Stimulated activated CD4-positive, alpha-beta T cell treated with anti-CD3 and anti-CD28 coated beads, Interleukin-4, amount 100 ng/mL, for 24 hours (primary cell): ENCODE measurements at places on chromosomes 12 and 14.

- DNase-seq: no peak
These were observed 5.6 kb downstream of the CNOT2 start for GRCh38 chr12:70248876-70249275.

- DNase-seq: no peak
These were observed 17.2 kb upstream of the MARK3 start for GRCh38 chr14:103367995-103368394.

GRCh38 chr12:95951515-95951914 lies 8.4 kb downstream of the AMDHD1 start:
- no peak for DNase-seq

GRCh38 chr12:51675071-51675803 lies 84.2 kb downstream of the SCN8A start:
- DNase-seq: no peak

DNA sequence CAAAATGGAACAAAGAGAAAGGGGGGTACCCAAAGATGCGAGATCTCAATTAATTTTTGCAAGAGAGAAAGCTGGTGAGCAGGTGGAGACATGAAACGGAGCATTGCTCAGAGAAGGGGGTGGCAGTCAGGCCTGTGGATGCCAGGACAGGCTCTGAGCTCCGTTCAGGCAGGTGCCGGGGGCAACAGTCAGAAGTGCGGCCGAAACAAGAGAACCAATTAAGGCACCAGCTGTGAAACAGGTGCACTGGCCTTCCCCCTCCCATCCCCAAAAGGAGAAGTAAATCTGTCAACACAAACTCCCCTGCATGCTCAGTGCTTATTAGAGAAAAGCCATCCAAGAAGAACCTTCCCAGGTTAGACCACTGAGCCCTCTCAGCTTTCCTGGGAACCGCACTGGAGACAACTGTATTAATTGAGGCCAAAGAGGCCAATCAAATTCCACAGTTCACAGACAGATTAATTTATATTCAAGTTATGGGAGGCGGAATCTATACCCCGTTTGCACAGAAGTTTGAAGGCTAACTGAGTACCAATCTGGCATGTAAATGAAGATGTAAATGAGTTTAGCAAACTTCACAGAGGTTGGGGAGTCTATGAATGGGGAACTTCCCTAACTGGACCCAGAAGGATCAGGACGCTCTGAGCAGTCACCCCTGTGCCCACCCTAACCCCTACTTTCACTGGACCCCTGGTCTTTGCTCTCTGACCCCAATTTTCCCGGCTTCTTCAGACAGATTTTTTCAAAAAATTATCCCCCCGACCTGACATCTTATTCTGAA lies 20.9 kb downstream of the OAS2 start:
- no peak for DNase-seq

- peak; percentile 9 for DNase-seq
These were observed 534 bp downstream of the PPP2R3C start for GRCh38 chr14:35121026-35121886.

DNA sequence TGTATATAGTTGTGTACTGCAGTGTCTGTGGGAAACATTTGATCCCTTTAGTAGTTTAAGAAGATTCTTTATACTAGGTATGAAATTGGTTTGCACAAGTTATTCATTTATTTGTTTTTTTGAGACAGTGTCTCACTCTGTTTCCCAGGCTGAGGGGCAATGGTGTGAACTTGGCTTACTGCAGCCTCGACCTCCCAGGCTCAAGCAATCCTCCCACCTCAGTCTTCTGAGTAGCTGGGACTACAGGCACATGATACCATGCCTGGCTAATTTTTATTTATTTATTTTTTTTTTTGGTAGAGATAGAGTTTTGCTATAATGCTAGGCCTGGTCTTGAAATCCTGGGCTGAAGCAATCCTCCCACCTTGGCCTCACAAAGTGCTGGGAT lies 209.4 kb downstream of the RASSF9 start:
- DNase-seq: no peak

DNA sequence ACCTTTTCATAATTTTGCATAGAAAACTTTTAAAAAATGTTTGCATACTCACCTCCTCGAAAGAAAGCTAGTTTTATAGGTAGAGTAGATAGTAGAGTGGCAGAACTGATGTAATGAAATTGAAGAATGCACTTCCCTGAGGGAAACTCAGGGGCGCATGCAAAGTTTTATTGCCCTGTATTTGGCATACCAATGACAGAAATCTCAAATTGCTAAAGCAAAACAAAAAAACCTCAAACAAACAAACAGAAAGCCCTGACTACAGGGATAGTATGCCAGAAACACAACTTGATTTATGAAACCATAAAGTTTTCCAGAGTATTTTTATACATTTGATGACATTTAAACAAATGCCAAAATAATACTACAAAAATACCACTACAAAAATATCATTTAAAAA lies 1.8 kb downstream of the RASSF9 start:
- DNase-seq: no peak

GRCh38 chr12:106527356-106527755 lies 55.4 kb upstream of the RFX4 start:
- DNase-seq: no peak

DNA sequence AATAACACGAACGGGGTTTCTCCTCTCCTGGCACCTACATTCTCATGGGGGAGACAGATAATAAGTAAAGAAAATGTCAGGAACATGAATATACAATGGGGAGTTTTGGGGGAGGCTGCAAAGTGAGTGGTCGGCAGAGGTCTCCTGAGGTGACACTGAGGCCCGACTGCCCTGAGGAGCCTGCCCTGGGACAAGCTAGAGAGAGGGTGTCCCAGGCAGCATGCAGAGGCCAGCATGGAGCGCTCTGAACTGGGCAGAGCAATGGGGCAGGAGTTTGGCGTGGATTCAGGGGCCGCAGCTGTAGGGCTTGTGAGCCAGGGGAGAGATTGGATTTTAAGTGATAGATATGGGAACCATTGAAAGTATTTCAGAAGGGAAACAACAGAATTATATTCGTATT lies 320.5 kb downstream of the CACNA1C start:
- no peak for DNase-seq

GRCh38 chr14:89027097-89027740 lies 202.8 kb downstream of the TTC8 start:
- DNase-seq: peak; percentile 53

DNA sequence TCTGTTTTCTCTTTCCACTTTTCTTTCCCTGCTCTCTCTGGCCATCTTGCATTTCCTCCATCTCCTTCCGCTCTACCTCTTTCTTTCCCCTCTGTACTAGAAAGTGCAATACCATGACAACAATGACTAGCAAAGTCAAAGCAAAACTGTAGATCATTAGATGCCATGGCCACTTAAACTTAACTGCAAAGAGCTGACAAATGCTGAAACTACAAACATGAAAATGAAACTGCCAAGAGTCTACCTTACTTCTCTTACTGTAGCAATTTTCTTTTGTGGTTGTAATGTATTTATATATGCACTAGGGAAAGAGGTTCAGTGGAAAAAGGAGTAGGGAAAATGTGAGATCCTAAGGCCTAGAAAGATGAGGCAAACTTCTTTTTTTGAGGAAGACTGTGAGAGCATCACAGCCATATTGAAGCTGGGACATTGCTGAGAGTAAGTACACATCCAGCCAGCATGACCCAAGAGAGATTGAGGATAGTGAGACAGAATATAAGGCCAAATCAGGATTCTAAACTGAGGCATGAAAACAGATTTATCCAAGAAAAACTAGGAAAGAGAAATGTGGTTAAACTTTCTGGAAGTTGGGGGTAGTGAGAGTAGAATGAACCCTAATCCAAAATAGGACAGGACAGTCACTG lies 276.6 kb upstream of the NAV3 start:
- no peak for DNase-seq

DNA sequence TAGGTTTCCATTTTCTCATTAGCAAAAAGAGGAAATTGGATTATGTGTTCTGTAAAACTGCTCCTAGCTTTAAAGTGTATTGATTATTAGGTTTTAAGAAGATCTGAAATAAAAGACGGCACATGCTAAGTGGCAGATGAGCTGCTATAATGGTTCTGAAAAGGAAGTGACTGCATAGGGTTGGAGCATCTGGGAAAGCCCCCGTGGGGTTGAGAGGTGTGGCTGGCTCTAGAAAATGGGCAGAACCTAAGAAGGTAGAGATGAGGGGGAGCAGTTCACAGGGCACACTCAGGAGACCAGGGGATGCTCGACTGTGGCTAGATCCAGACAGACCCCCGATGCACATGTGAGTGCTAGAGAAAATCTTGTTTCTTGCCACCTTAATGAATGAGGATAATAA lies 1.9 kb downstream of the IFNG-AS1 start:
- peak; percentile 52 for DNase-seq

GRCh38 chr14:102510616-102511520 lies 1.3 kb upstream of the ANKRD9 start:
- DNase-seq: no peak

GRCh38 chr14:77007975-77008421 lies 20.5 kb downstream of the IRF2BPL start:
- no peak for DNase-seq

DNA sequence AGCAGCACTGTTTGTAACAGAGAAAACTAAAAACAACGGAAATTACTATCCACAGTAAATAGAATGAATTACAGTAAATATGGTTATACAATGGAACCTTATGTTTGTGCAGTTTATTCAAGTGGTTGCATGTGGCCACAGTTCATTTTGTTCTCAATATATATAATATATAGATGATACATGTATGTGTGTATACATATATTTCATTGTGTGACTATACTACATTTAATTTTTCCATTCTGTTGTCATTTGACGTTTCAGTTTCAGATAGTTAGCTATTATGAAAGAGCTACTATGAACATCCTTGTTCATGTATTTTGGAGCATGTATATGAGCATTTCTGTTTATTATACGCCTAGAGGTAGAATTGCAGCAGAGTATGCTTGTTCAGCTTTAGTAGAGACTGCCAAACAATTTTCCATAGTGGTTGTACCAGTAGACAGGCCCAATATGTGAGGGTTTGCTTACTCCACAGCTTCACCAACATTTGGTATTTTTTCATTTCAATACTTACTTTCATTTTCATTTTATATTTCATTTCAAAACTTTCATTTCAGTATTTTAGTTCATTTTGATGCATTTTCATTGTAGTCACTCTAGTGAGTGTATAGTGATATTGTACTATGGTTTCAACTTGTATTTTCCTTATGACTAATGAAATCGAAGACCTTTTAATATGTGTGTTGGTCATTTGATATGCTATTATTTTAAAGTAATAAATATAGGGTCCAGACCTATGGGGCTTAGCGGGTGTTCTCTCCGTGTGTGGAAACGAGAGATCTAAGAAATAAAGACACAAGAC lies 141.5 kb upstream of the FGD4 start:
- no peak for DNase-seq

DNA sequence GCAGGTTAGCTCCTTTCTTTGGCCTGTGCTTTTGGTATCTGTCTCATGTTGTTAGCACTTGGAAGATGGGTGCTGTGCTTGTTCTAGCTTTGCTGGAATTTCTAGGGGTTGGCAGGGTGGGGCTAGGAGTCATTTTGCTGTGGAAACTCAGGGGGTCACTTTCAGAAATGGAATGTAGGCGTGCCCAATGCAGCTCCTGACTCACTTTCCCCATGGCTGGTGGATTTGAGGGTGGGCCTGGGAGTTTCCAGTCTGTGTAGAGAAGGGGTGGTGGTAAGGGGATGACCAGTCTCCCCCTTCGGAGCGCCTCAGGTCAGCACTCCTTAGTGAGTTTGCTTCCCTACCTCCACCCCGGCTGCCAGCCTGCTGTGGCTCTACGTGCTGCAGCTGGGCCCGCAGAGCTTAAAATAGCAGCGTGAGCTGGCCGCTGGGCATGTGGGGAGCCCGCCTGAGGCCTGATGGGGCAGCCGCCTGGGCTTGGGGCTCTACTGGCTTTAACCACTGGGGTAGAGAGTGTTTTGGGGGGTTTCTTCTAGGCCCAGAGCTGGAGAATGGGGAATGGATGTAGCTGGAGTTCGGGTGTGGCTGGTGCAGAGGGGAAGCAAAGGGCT lies 108.2 kb downstream of the TSPAN9 start:
- DNase-seq: no peak

DNA sequence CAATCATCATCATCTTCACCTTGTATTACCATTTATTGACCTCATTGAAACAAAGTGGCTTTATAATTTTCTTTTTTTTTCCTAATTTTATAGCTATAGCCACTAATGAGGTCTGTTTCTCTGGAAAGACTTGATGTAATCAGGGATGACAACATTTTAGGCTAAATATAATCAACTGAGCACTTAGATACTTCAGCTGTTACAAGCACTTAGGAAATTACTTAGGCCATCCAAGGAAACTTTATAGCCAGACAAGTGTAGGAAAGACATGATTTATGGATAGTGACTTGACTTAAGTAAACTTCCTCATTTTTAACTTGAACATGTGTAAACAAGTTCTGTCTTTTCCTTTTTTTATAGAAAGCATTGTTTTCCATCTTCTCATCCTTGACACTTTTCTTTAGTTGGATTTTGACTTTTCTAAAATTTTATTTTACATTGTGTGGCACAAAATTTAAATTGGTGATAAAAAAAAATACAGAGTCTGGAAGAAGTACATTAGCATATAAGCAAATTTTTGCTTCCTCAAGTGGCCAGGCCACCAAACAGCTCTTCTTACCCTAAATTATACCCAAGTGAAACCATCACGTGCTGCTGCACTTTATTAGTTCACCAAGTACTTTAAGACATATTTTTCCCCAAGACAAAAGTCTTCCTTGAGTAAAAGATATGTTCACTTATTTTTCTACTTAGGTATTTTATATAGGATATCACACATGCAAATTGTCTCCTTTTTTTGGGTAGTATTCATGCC lies 15.1 kb downstream of the CPNE8 start:
- DNase-seq: no peak

GRCh38 chr14:61392297-61392696 lies 70.9 kb downstream of the PRKCH start:
- no peak for DNase-seq

- no peak for DNase-seq
These were observed 651.6 kb upstream of the TBX3 start for GRCh38 chr12:115335594-115335993.
